Mesenteric fat pad (tissue), 1 donor: ENCODE measurements at places on chromosomes 12 and 14. TPM values are rescaled to one million over a fixed set of nuclear protein-coding genes. Genes with fewer than 3 reads are reported as not detected.

DNA sequence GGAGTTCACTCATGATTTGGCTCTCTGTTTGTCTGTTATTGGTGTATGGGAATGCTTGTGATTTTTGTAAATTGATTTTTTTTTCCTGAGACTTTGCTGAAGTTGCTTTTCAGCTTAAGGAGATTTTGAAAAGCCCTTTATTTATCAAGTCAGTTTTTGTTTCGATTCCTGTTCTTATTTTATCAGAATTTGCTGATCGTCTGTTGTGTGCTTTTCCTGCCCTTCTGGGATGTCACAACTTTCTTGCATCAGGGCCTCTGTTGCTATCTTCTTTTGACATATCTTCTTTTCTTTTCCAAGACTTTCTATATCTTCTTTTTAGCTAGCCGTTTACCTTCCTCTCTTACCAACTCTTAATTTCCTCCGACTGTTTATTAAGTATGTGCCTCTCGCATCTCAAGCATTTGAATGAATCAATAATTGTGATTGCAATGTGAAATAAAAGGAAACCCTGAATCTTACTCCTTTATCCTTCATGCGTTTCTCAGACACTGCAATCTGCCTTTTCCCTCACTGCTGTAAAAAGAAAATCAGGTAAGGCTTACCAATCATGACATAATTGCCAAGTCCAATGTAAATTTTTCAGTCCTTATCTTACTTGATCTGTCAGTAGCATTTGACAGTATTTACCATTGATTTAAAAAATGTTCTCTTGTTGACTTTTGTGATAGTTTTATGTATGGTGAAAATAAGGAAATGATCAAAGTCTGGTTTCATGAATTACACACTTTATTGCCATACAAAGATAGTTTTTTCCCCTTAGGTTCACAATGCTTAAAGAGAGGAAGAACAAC lies 53.0 kb downstream of the ETNK1 start:
- DNase-seq = no peak

GRCh38 chr14:51636109-51636508 lies 15.6 kb upstream of the FRMD6 start:
- DNase-seq = no peak

GRCh38 chr14:20956376-20956976 lies 1.2 kb downstream of the RNASE2 start:
- DNase-seq = no peak

- DNase-seq = no peak
These were observed 88.8 kb downstream of the CCDC60 start for GRCh38 chr12:119423285-119423684.

GRCh38 chr12:42394429-42394828 lies 68.5 kb downstream of the PPHLN1 start:
- no peak for DNase-seq

- DNase-seq = no peak
These were observed 127.3 kb upstream of the SLC38A2 start for GRCh38 chr12:46499901-46500300.

GRCh38 chr12:128286970-128287369 lies 20.0 kb downstream of the TMEM132C start:
- DNase-seq = no peak

DNA sequence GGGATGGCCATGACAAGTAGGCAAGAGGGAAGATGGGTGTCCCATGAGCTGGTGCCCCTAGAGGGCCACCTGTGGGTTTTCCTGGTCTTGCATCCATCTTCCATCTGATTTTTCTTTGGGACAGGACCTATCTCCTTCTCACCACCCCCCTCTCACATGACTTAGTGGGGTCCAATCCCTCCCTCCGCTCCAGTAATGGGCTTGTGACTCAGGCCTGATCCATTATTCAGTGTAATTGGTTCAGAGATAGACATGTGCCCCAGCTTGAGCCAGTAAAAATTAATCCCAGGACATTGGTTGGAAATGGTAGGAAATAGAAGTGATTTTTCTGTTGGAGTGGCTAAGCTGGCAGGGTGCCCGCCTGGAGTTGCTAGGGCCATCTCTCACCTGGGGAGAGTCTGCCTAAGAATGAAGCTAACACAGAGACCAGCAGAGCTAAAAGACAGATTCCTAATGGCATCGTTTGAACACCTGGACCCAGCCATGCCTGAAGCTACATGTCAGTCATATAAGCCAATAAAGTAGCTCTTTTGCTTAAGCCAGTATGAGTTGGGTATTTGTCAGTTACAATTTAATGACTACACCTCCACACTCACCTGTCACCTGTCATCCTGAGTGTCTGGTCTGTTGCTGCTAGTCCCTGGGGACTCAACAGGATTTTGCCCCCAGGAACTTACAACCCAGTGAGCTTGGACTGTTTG lies 14.7 kb downstream of the RASAL1 start:
- no peak for DNase-seq

DNA sequence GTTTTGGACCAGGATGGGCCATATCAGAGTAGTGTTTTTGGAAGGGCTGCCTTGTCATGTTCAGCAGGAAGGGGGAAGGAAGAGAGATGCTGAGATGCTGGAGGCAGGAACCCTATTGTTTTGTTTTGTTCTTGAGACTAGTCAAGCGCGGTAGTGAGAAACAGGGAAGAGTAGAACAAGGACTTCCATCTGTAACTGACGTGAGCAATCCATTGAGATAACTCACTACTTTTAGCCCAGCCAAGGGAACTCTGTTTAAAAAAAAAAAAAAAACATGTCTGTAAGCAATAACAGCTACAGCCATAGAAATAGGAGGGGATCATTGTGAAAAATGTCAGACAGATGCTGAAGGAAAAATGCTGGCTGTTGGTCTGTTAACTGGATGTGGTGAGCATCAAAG lies 34.0 kb downstream of the CD9 start:
- DNase-seq = no peak

- DNase-seq = no peak
These were observed 40.8 kb downstream of the DBX2 start for GRCh38 chr12:45010059-45010458.

DNA sequence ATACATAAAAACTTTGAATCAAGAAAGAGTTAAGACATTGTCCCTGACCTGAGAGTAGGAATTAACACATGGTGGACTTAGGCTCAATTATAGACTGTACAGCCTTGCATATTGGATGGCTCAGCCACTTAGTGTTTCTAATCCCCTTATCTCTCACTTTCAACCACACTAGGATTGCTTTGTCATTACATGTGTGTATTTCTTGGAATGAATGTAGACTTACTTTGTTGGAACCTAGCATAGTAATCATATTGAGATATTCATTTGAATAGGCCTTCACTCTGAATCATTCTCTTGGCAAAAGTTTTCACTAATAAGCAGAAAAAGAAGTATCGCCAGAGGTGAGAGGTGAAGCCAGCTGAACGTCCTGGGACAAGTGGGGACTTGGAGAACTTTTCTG lies 1973.9 kb upstream of the FLRT2 start:
- no peak for DNase-seq

GRCh38 chr12:42824327-42824726 lies 234.8 kb upstream of the PRICKLE1 start:
- no peak for DNase-seq

DNA sequence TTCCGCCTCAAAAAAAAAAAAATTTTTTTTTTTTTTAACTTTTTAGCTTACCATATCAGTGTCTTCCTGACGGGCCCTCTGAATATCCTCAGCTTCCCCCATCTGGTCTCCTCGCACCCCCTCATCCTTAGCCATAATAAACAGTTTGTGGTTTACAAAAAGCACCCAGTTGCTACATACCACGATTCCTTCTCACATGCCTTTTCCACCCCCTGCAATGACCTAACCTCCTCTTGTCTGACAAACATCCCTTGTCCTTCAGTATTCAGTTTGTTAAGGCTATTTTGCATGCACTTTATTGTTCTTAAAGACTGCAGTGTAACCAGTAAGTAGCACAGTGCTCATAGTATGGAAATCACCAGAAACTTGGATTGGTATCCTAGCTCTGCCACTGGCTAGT lies 88.5 kb downstream of the PPM1H start:
- DNase-seq = no peak

- DNase-seq = no peak
These were observed 4.2 kb downstream of the SOX5 start for GRCh38 chr12:23945249-23945648.

- no peak for DNase-seq
These were observed 36.3 kb upstream of the WDR89 start for GRCh38 chr14:63677891-63678379.

- no peak for DNase-seq
These were observed 34.1 kb downstream of the ZNF664 start for GRCh38 chr12:124006846-124007713.

- no peak for DNase-seq
These were observed 96.2 kb downstream of the PTPRB start for GRCh38 chr12:70540996-70541395.

- DNase-seq = no peak
These were observed 214.7 kb downstream of the MON2 start for GRCh38 chr12:62681306-62681705.

GRCh38 chr14:44405011-44405486 lies 102.0 kb downstream of the FSCB start:
- DNase-seq = no peak

GRCh38 chr12:82682851-82683261 lies 3.9 kb upstream of the TMTC2 start:
- no peak for DNase-seq

DNA sequence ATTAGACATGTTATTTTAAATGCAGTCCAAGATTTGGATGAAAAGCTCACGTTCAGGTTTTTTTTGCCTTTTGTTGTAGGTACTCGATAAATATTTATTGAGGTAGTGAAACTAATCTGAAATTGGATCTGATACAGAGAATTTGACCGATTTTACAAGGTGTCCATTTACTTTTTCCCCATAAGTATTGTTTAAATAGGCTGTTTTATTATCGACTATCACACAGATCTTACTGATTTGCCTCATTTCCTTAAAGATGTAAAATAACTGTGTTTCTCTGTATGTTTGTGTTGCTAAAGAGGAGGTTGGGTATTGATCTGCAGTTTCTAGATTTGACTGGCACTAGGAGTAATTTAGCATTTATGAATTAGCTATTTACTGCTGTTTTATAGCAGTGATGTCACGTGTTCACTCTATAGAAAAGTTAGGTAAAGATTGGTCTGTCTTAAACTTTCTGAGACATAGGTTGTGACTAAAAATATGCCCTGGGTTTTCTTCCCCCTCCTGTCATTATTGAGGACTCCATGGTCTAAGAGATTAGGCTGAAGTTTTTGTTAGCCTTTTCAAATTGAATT lies 3.5 kb downstream of the RAP1B start:
- no peak for DNase-seq

GRCh38 chr12:105202202-105202601 lies 33.8 kb downstream of the APPL2 start:
- DNase-seq = no peak

DNA sequence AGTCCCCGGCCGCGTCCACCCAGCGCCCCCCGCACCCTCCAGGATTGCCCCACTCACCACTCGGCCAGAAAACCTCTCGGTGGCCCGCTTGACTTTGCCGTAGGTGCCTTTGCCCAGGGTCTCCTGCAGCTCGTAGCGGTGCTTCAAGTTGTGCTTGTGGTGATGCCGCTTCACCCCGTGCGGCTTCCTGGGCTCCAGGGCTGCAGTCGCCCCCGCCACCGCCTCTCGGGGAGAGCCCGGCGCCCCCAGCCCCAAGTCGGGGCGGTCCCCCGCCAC lies 459 bp downstream of the NUAK1 start:
- DNase-seq = no peak

- DNase-seq = no peak
These were observed 8.1 kb downstream of the GAPDH start for GRCh38 chr12:6542209-6543009.

- no peak for DNase-seq
These were observed 14.4 kb downstream of the ADCY6 start for GRCh38 chr12:48774516-48774915.

DNA sequence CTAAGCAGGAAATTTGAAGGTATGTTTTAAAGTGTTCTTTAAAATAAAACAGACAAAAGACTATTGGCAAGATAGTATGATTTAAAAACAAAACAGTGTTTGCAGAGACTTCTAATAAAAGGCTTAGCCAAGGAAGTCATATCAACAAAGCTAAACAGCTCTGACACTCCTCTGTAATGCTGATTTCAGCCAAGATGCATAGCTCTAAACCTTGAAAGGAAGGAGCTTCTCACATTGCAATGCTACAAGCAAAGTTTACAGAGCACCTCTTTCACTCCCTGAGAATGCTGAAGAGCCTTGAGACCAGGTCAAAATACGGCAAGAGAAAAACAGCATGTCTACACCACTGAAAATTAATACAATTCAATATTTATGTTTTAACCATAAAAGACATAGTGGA lies 51.8 kb downstream of the PARP11 start:
- no peak for DNase-seq

DNA sequence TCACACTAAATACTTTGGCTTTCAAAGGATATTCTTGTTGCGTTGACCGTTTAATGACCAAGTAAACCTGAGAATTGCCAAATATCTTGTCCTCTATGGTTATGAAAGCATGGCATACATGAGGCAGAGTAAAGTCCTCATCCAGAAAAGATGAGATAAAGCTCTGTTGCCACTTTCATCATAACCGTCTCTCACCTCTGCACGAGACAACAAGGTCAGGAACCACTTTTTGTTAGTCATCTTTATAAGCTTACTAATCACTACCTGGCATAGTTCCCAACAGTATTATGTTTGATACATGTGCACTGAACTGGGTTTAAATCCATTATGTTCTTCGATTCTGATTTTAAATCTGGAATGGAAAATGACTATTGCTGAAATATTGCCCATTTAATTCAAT lies 31.3 kb downstream of the PTPRB start:
- no peak for DNase-seq

- no peak for DNase-seq
These were observed 7.8 kb downstream of the CTDSP2 start for GRCh38 chr12:57838594-57839302.

DNA sequence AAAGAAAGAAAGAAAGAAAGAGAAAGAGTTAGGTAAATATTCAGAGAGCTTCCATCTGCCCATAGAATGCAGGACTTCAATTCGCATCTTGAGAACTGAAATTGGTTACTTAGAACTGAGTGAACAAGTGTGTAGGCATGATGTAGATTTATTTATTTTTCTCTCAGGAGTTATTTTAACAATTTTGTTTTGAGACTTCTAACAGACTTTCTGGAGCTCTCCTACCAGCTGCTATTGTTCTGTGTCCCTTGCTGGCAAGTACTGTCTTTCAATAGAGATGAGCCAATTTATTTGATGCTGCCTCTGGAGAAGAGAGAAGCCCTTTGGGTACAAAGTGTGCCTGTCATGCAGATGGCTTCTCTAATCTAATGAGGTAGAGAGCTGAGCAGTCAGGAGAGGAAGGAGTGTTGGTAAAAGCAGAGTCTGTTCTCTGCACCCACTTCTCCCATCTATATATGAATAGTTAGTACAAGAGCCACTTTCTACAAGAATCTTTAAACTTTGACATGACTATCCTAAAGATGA lies 67.0 kb downstream of the SYT1 start:
- no peak for DNase-seq

The VDR gene
- total RNA-seq = 9.8 TPM

The CD27 gene
- total RNA-seq = not detected

The APOF gene
- total RNA-seq = not detected

The NANOG gene
- 0.35 TPM for total RNA-seq

The TRIP11 gene
- 54.6 TPM for total RNA-seq

The CCDC88C gene
- 17.4 TPM for total RNA-seq

The KLRC1 gene
- total RNA-seq = 0.80 TPM

The LHX5 gene
- not detected for total RNA-seq

The RNU6-7 gene
- not detected for total RNA-seq
